ENCODE measurements at places on chromosomes 3 and 15. TPM values are rescaled to one million over a fixed set of nuclear protein-coding genes. Genes with fewer than 3 reads are reported as not detected.

GRCh38 chr3:140187028-140187427, 252.0 kb downstream of the CLSTN2 start:
- no peak for DNase-seq
- no peak overlapping the region for H3K27ac ChIP-seq
- no peak overlapping the region for H3K4me3 ChIP-seq
- no peaks in the 10 kb centered on the region for H3K27me3 ChIP-seq

GRCh38 chr15:84821501-84822021, 4.4 kb downstream of the ALPK3 start:
- peaks cover 21% of the 10 kb centered on the region for H3K4me1 ChIP-seq
- DNase-seq = no peak
- H3K4me3 ChIP-seq = no peak overlapping the region
- no peaks in the 10 kb centered on the region for H3K27me3 ChIP-seq
- no peaks in the 10 kb centered on the region for H3K36me3 ChIP-seq

- H3K4me3 ChIP-seq = no peak overlapping the region
- no peaks in the 10 kb centered on the region for H3K27me3 ChIP-seq
- DNase-seq = no peak
- no peaks in the 10 kb centered on the region for H3K4me1 ChIP-seq
Observed at GRCh38 chr3:78992400-78992799, 775.4 kb downstream of the ROBO1 start.

DNA sequence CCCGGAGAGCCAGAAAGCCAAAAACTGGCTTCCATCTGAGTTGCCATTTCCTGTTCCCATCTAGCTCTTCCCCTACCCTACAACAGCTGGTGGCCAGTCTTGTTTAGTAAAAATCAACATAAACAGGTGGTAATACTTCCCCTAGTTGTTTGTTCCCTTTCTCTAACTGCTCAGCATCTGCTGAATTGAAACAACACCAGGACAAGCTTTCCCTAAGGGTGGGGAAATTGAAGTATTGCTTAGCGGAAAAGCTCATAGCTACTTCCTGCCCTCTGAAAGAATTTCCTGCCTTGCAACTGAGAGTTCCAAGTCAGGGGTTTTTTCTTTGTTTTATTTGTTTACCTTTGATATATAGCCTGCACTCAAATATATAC, 66.8 kb downstream of the HMG20A start:
- H3K4me1 ChIP-seq = peaks cover 11% of the 10 kb centered on the region
- no peak overlapping the region for H3K4me3 ChIP-seq
- no peaks in the 10 kb centered on the region for H3K27me3 ChIP-seq
- peak overlapping the region; percentile 51 for H3K27ac ChIP-seq

DNA sequence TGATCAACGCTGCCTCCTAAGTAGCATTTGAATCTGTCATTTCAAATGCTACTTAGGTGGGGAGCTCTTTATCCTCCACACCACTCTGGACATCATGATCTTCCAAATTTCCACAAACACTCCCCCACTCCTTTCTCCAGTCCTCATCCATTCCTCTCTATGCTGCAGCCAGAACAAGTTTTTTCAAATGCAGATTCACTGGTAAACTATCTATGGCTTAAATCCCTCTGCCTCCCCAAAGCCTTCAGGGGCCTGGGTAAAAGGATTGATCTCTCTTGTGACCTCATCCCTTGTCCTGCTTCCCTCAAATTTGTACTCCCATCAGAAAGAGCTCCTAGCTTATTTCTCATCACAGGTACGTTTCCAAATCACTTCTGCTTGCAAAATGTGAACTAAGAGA, 1.3 kb upstream of the AEN start:
- H3K36me3 ChIP-seq = no peaks in the 10 kb centered on the region
- H3K4me3 ChIP-seq = no peak overlapping the region
- no peak for DNase-seq

- H3K27me3 ChIP-seq = no peaks in the 10 kb centered on the region
- H3K4me3 ChIP-seq = no peak overlapping the region
- H3K36me3 ChIP-seq = no peaks in the 10 kb centered on the region
- H3K27ac ChIP-seq = no peak overlapping the region
- H3K4me1 ChIP-seq = no peaks in the 10 kb centered on the region
Observed at GRCh38 chr3:59483191-59483590, 433.4 kb upstream of the CFAP20DC start.

DNA sequence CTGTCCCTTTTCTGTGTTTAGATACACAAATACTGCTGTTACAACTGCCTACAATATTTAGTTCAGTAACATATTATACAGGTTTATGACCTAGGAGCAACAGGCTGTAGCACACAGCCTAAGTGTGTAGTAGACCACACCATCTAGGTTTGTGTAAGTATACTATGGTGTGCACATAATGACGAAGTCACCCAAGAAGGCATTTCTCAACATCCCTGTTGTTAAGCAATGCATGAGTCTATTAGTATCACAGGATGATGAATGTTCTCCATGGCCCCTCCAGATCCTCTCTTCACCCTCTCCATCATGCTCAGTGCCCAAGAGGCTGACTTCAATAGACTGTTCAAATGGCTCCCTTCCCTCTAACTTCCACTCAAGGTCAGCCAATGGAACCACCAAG, 14.6 kb upstream of the SEC62 start:
- no peaks in the 10 kb centered on the region for H3K27me3 ChIP-seq
- no peaks in the 10 kb centered on the region for H3K36me3 ChIP-seq
- H3K4me3 ChIP-seq = no peak overlapping the region
- H3K27ac ChIP-seq = no peak overlapping the region

DNA sequence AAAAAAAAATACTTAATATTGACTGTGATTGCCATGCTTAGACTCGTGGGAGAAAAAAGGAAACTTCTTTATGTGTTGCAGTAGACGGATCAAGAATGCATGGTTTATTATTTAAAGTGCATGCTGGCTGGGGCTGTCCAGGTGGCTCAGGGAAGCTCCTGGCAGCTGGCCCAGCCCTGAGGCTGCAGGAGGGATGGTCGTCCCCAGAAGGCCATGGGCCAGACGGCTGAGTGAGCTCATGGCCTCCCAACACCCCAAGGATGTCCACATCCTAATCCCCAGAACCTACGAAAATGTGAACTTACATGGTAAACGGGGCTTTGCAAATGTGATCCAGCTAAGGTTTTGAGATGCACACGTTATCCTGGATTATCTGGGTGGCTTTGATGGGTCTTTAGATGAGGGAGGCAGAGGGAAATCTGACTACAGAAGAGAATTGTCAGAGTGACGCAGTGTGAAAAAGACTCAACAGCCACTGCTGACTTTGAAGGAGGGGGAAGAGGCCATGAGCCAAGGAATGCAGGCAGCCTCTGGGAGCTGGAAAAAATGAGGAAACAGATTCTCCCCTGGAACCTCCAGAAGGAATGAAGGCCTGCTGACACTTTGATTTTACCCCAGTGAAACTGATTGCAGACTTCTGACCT, 29.8 kb downstream of the ADAMTS17 start:
- H3K4me3 ChIP-seq = no peak overlapping the region
- no peaks in the 10 kb centered on the region for H3K36me3 ChIP-seq
- no peaks in the 10 kb centered on the region for H3K27me3 ChIP-seq
- DNase-seq = no peak
- no peak overlapping the region for H3K27ac ChIP-seq

GRCh38 chr3:166013073-166013679, 176.0 kb upstream of the BCHE start:
- no peaks in the 10 kb centered on the region for H3K4me1 ChIP-seq
- H3K27me3 ChIP-seq = no peaks in the 10 kb centered on the region
- H3K36me3 ChIP-seq = no peaks in the 10 kb centered on the region
- H3K4me3 ChIP-seq = no peak overlapping the region
- no peak overlapping the region for H3K27ac ChIP-seq
- peak; percentile 29 for DNase-seq

- H3K27ac ChIP-seq = no peak overlapping the region
- no peaks in the 10 kb centered on the region for H3K36me3 ChIP-seq
- H3K27me3 ChIP-seq = no peaks in the 10 kb centered on the region
- no peak for DNase-seq
- H3K4me3 ChIP-seq = no peak overlapping the region
Observed at GRCh38 chr3:108202080-108202479, 20.1 kb downstream of the IFT57 start.

Gene STARD5
- polyA plus RNA-seq = 8.7 TPM

Gene GCSAM
- polyA plus RNA-seq = 0.42 TPM

Gene PROK2
- 23.1 TPM for polyA plus RNA-seq

Gene IGDCC3
- polyA plus RNA-seq = 5.8 TPM
